ENCODE measurements at places on chromosomes 7 and 10.

DNA sequence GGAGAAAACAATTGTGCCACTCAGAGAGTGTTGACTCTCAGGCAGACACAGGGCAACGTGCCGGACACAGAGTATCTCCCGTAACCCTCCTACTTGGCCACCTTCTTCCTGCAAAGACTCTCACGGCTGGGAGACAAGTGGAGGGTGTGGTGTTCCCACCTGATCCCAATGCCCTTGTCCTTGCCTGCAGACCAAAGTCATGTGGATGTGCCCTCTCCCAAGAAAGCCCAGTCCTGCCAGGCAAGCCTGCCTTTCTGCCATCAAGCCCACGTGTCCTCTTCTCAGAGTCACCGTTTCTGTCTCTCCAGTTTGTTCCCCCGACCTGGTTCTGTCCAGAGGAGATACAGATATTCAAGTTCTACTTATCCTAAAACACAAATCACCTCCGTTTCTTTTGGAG, 723 bp downstream of the PNLIPRP2 start:
- no peak for DNase-seq

DNA sequence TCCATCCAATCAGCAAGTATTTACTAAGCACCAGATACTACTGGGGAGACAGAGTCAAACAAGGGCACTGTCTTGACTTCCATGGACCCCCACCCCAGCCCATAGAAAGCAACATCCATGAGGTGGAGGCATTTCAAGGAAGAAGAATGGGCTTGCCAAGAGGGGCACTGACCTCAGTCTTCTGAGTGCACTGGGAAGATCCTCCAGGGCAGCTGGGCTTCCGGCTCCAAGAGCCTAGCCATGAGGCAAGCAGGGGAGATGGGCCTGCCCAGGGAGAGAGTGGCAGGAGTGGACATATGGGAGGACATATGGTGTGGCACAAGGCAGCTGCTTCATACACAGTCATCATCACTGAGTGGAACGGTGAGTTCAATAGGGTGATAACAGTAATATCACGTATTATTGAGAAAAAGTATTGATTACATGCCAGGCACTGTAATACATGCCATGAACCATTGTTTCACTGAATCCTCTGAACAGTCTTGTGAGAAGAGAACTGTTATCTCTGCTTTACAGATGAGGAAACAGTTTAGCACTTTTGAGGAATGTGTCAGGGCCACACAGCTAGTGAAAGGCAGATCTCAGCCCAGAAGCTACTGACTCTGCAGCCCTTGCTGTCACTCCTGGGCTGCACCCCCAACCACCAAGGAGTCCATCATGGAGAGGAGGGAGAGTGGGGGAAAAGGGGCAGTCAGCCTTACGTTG, 331.7 kb upstream of the ZMIZ1 start:
- DNase-seq = no peak

- no peak for DNase-seq
These were observed 20.0 kb downstream of the TCF7L2 start for GRCh38 chr10:112970021-112970420.

- peak; percentile 74 for DNase-seq
These were observed 66.2 kb downstream of the FAM241B start for GRCh38 chr10:69696073-69696731.

GRCh38 chr7:816751-817671, 15.3 kb upstream of the SUN1 start:
- DNase-seq = no peak
